ENCODE measurements at places on chromosomes 3 and 15. TPM values are rescaled to one million over a fixed set of nuclear protein-coding genes. Genes with fewer than 3 reads are reported as not detected.
A peak's percentile ranks its signal among the peaks of the same experiment; 100 is the strongest.

The RETNLB gene
- total RNA-seq: not detected

The HRG gene
- 0.35 TPM for total RNA-seq

GRCh38 chr3:188824566-188824965 lies 347.2 kb upstream of the TPRG1 start:
- H3K27ac ChIP-seq: no peak overlapping the region
- H3K4me3 ChIP-seq: no peak overlapping the region
- no peak for DNase-seq
- no peaks in the 10 kb centered on the region for H3K27me3 ChIP-seq

DNA sequence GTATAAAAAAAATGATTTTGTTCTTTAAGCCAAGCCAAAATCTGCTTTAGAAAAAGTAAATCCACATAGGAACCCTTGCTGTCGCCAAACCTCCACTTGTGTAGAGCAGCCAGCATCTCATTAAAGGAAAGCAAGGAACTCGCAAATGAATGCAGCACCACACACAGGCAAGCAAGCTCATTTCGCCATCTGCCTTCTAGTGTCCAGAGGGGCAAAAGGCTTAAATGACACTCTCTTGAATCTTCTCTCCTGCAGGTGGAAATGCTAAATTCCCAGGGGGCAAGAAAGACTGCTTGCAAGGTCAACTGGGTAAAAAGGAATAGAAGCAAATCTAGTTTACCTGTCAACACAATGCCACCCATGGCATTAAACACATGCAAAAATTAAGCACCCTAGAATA lies 2.4 kb downstream of the MB21D2 start:
- no peak for DNase-seq
- H3K36me3 ChIP-seq: no peaks in the 10 kb centered on the region
- peak overlapping the region; percentile 37 for H3K4me3 ChIP-seq
- H3K27ac ChIP-seq: no peak overlapping the region
- H3K4me1 ChIP-seq: peaks cover 12% of the 10 kb centered on the region
- no peaks in the 10 kb centered on the region for H3K27me3 ChIP-seq

- no peaks in the 10 kb centered on the region for H3K27me3 ChIP-seq
- H3K4me1 ChIP-seq: peaks cover 3% of the 10 kb centered on the region
- DNase-seq: peak; percentile 73
- no peaks in the 10 kb centered on the region for H3K36me3 ChIP-seq
- H3K4me3 ChIP-seq: peak within 1 kb of the TSS; percentile 49
Observed at GRCh38 chr3:157436583-157437291, at the start of gene PTX3. PTX3 (plus strand) TSS chr3:157436850; CDS start chr3:157436934, 84 bp downstream.

- no peak overlapping the region for H3K4me3 ChIP-seq
- H3K27me3 ChIP-seq: no peaks in the 10 kb centered on the region
- H3K4me1 ChIP-seq: no peaks in the 10 kb centered on the region
- H3K36me3 ChIP-seq: no peaks in the 10 kb centered on the region
- DNase-seq: no peak
Observed at GRCh38 chr3:116897382-116897781, 187.8 kb downstream of the TUSC7 start.

GRCh38 chr3:189593581-189593980 lies 37.6 kb upstream of the TP63 start:
- DNase-seq: no peak
- H3K36me3 ChIP-seq: no peaks in the 10 kb centered on the region
- H3K27me3 ChIP-seq: no peaks in the 10 kb centered on the region
- H3K4me1 ChIP-seq: no peaks in the 10 kb centered on the region
- no peak overlapping the region for H3K4me3 ChIP-seq
- no peak overlapping the region for H3K27ac ChIP-seq
